ENCODE measurements at places on chromosomes 13 and 19.
A peak's percentile ranks its signal among the peaks of the same experiment; 100 is the strongest.

DNA sequence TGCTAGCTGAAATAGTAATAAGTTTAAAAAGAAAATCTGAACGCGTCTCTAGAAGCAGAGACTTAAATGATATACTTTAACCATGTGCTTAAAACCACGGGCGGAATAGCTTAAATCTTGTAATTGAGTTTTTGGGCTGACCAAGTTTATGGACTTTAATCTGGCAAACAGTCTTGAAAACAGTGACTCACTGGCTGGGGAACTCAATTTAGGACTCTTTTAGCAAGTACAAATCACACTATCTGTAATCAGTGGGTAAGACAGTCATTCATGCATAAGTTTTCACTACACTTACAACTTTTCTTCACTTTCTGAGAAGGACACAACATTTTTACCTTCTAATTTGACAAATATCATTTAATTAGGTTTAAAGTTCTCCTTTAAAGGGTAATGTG, 26.8 kb downstream of the ZNF627 start:
- no peak for DNase-seq

DNA sequence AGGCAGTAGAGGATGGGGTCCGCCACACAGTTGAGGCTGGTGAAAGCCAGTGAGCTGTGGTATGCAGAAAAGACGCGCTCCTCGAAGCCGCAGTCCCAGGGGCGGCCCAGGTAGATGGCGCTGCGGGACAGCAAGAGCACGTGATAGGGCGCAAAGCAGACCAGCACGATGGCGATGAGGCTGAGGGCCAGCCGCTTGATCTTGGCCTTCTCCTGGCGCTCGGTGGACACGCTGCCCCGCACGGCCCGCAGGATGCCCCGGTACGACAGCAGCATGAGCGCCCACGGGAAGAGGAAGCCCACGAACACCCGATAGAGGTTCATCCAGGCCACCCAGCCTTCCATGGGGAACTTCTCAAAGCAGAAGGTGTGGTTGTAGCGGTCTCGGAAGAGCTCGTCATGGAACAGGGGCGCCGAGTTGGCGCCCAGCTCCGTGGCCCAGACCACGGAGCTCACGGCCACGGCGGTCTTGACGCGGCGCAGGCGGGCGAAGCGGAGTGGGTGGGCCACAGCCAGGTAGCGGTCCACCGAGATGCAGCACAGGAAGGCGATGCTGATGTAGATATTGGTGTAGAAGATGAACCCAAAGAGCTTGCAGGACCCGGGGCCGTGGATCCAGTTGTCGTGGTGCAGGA, 6.5 kb upstream of the OPA3 start:
- peak; percentile 77 for DNase-seq

- no peak for DNase-seq
These were observed 86.6 kb downstream of the SLC7A1 start for GRCh38 chr13:29508876-29509252.

- peak; percentile 49 for DNase-seq
These were observed at the start of gene SHISA7 for GRCh38 chr19:55443045-55443823. Gene SHISA7 (minus strand): TSS chr19:55443300. CDS start chr19:55442863, 437 bp downstream.

DNA sequence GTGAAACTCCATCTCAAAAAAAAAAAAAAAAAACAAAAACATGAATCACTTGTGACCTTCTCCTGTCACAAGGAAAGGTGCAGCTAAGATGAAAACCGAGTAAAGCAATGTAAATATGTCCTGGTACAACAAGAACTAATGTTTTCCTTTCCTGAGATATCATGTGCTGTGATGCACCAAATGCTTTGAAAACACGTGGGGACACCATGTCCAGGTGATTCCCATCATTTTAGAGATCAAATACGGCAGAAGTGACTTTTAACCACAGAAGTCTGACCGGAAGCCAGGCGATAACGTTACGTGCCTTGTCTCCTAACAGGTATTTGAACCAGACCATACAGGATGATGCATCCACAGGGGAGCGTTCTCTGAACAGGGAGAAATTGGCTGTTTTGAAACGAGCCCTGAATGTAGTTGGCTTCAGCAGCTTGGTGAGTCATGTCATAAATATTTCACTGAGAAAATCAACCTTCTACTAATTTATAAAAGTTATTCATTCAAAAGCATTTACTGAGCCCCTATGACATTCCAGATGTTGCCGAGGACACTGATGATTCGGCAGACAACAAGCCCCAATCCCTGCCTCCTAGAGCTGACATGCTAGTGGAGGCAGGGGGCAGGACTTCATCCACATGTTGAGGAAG, 328.1 kb downstream of the MYO16 start:
- no peak for DNase-seq

DNA sequence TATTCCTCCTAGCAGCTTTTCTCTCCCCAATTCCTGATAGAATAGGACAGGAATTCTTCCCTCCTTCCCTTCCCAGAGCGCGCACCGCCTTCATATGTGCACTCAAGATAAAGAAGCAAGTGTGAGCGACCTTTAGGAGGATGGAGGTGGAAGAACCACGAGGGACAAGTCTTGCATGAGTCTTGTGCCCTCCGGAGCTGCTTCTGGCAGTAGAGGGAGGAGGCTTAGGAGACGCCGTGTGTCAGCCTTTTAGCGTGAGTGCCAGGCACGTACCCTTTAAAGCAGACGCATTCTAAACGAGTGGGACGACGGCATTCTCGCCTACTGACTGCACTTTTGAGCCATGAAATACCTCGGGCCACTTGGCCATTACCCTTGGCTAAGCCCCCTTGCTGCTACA, 95.4 kb upstream of the RAP2A start:
- no peak for DNase-seq

DNA sequence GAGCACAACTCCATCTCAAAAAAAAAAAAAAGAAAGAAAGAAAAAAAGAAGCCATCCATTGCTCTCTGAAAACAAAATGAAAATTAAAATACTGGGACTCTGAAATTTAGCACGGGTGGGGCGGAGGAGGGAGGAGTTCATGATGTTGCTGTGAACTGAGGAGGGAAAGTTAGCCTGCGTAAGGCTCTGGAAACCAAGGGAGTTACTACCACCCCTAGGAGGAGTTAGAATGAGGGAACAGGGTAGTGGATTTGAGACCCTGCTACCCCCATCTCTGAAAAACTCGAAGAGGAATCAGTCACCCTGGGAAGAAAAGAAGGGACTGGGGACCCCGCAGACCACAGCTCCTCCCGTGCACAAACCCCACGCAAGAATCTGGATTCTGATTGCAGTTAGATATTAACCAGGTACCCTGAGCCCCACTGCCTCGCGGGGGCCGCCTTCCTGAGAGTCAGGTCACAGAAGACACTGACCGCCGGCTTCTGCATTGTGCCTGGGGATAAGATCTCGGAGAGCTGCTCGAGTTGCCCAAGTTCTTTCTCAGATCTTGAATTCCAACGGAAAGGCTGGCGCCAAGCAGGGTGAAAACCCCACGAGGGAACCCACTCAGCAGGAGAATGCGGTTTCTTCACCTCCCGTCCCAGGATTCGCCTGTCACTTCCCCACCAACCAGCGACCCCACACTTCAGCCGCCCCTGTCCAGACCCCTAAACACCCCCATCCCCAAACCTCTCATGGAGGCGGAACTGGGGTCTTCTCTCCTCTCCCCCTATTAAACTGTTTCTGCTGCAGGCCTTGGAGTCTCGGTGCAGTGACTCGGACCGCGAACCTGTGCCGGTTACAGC, 870 bp downstream of the ZNF442 start:
- DNase-seq: no peak

DNA sequence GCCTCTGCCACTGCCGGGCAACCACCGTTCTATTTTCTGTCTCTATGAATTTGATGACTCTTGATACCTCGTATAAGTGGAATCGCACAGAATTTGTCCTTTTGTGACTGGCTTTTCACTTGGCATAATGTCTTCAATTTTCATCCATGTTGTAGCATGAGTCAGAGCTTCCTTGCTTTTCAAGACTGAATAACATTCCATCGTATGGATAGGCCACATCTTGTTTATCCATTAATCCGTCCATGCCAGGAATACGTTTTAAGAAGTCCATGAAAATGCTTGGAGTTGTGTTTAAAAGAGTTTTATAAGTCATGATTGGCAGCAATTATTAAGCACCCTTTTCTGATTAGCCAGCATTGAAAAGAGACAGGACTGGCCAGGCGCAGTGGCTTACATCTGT, 53.6 kb upstream of the CLDN10 start:
- DNase-seq: no peak

DNA sequence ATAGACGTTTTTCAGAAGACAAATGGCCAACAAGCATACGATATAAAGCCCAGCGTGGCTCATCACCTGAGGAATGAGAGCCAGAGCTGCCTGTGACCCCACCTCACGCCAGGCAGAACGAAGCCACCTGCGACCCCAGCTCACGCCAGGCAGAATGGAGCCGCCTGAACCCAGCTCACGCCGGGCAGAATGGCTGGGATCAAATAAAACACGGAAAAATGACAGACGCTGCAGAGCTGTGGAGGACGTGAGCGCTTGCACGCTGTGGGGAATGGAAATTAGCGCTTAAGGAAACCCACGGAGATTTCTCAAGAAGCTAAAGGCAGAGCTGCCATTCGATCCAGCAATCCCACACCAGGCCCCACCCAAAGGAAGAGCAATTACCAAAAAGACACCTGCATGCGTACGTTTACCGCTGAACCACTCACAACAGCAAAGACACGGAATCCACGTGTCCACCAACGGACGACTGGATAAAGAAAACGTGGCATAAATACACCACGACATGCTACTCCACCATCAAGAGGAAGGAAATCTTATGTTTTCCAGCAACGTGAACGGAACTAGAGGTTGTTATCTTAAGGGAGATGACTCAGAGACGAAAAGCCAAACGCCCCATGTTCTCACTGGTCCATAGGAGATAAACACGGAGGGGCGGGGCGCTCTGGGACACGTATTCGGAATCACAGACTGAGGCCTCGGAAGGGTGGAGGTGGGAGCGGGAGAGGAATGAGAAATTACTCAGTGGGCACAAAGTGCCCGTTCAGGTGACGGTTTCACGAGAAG, 30.7 kb upstream of the C13orf46 start:
- DNase-seq: no peak

DNA sequence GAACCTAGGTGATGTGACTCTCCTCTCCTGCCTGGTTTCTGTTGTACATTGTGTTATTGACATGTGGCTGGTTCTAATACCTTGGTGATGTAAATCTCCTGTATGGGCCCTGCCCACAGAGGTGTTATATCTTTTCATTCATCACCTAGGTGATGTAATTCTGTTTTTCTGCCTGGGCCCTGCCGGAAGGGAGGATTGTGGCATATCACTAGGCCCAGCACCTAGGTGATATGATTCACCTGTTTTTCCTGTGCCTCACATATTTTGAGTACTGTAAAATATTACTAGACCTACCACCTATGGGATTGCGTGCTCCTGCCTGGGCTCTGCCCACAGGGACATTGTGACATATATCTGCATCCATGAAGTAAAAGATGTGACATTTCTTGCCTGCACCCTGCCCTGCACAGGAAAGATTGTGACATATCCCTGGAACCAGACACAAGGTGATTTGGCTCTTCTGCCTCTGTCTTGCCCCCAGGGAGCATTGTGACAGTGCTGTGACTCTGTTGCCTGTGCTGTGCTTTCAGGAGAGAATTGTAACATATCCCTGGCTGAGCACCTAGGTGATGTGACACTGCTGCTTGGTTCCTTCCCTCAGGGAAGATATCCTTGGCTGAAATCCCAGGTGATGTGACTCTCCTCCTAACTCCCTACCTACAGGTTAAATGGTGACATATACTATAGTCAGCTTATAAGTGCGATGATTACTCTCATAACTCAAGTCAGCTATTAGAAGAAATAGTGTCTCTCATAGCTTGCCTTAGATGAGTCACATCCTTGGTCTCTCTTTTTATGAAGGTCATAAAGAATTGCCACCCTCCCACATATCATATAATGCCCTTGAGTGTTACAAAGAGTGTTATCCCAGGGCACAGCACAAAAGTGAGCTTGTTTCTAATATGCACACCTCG, 13.3 kb upstream of the ZNF681 start:
- no peak for DNase-seq

GRCh38 chr13:43572656-43573360, 214.0 kb downstream of the ENOX1 start:
- peak; percentile 48 for DNase-seq

GRCh38 chr13:110233181-110233950, 73.6 kb downstream of the COL4A1 start:
- DNase-seq: no peak

DNA sequence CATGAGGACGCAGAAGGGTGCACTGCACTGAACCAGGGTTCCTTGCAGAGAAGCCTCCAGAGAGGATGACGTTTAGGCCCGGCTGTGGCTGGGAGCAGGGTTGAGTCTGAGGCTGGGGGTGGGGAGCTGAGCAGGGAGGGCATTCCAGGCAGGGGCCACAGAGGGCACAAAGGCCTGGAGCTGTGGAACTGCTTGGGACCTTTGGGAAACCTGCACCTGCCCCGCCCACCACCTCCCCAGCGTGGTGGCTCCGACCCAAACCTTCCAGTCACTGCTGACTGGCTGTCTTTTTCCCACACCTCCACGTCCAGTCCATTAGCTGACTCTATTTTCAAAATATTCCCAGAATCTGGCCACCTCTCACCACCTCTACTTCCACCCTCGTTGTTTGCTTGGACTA, 4.9 kb upstream of the LMTK3 start:
- no peak for DNase-seq

DNA sequence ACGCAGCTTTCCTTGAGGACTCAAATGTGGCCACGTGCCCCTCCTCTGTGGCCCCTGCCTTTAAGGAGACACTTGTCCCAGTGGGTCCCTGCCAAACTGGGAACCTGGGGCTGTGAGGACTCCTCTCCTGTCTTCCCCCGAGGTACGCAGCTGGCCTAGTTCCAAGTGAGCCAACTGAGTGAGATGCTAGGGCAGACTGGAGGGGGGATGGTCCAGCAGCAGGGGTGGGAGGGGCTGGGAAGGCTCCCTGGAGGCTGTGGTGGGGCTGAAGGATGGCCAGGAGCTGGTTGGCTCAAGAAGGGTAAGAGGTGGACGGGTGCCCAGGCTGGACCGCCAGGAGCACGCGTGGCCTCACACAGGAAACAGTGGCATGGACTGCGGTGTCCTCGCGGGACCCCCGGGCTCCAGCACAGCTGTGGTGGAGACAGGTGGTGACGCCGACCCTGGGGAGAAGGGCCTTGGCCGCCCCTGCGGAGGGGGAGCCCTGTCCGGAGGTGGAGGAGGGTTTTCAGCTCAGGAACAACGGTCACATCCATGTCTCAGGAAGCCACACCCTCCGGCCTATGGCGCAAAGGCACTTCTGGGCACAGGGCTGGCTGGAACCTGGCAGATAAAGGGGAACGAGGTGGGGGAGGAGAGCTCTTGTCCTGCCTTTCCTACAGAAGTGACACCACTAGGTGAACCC, 45.8 kb downstream of the MLLT1 start:
- DNase-seq: peak; percentile 24

- DNase-seq: no peak
These were observed 642.1 kb upstream of the ARGLU1 start for GRCh38 chr13:107209824-107210722.

GRCh38 chr13:80250213-80250810, 90.6 kb downstream of the SPRY2 start:
- no peak for DNase-seq

Measured in NCI-H82 (cell line).